Psoas muscle (tissue), 8 donors: ENCODE measurements at places on chromosomes 1 and 21. TPM values are rescaled to one million over a fixed set of nuclear protein-coding genes. Genes with fewer than 3 reads are reported as not detected.

GRCh38 chr1:29991815-29992214 is 731.6 kb downstream of the MATN1 start:
- DNase-seq, result no peak

KCNJ15 gene
- 0.16 TPM for total RNA-seq

DNA sequence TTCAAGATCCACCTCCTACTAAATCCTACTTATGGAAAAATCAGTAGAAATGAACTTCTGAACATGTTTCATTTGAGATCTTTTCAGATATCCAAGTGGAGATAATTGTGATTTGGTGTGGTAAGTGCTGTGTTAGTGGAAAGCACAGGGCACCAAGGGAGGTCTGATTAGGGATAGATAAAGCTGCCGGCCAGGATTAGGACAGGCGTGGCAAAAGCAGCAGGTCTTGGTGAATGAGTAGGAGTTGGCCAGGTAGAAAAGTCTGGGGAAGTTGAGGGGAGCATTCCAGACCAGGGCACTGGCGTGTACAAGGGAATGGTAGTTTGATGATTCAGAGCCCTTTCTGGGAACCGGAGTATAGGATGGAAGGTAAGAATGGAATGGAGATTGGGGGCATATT is 47.8 kb downstream of the AZIN2 start:
- DNase-seq, result no peak

GRCh38 chr21:40016667-40017066 is 149.4 kb downstream of the PCP4 start:
- DNase-seq, result no peak

FGGY gene
- total RNA-seq, result 46.5 TPM

DNA sequence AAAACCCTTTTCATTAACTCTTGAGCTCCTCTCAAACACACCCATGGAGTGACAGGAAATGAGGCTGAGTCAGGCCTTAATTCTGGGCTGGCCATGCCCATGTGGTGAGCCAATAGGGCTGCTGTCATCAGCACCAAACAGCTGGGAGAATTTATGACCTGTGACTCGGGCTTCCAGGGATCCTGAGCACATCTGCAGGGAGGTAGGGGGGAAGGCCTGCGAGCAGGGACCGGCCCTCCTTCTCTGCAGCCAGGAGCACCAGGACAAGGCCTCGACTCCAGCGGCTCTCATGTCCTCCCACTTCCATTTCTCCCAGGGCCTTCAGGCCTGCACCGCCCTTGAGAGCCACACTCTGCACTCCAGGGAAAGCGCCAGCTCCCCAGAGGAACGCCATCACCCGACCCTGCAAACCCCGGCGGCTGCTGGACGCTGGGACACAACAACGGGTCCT is 14.6 kb downstream of the RIPK4 start:
- no peak for DNase-seq

RPTN gene
- not detected for total RNA-seq

HSPG2 gene
- 168 TPM for total RNA-seq

FCGR3B gene
- total RNA-seq, result 3.6 TPM

DNA sequence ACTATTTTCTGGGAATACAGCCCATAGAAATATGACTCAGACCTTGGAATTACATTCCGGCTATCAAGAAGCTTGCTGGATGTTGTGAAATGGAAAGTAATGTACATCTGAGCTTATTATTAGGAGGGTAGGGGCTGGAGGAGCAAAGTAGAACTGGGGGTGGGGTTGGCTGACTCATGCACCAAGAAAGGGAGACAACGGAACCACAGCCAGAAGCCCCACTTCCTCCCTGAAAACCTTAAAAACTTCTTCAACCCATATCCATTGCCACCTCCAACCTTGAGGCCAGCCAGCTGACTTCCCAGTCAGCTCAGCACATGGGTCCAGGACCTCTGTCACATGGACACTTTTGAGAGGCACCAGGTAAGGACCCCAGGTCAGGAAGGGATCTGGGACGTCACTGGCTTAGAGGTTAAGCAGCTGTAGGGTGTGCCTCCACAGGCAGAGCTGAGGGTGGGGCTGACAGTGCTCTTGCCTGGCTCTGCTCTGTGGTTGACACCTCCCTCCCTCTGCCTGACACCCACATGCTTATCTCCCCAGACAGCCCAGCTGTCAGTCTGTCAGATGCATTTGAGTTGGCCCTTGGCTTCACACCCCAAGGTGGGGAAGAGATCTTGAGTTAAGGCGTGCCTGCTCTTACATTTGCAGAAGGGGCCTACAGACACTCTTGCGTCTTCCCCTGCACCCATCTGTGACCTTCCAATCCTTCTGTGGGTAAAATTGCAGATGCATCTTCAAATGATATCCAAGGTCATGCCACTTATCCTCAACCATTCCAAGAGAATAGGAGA is 5.7 kb upstream of the ZNF683 start:
- DNase-seq, result no peak

ADAM30 gene
- not detected for total RNA-seq

DNA sequence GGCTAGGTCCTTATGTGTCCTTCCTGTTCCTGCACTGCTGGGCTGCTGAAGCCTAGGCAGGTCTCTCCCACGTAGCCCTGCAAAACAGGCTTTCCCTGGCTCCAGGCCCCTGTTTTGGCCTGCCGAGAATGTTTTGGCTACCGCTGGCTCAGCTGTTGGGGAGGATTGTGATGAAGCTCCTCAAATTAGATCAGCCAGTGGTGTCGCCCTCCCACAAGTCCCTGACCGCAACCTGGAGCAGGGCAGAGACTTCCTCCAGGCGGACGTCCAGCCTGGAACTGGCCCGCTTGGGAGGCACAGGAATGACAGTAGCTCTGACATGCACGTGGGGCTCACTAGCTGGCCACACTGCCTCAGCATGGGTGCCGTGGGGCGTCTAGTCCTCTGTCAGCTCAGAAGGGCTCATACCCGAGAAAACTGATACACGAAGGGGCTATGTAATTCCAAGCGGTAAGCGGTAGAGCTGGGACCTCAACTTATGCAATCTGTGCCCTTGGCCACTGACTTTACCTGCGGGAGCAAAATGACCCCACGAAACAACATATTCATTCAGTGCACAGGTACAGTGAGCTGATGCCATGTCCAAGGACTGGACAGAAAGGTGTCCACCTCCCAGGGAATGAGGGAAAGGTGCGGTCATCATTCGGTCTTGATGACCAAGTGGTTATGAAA is 26.6 kb downstream of the DHRS3 start:
- DNase-seq, result peak; percentile 94

- DNase-seq, result peak; percentile 34
Observed at GRCh38 chr1:38991638-38992411, 749 bp downstream of the AKIRIN1 start.

- DNase-seq, result peak; percentile 40
Observed at GRCh38 chr1:43763497-43763973, 56.2 kb downstream of the ST3GAL3 start.

GRCh38 chr1:210635108-210635507 is 306.4 kb downstream of the HHAT start:
- DNase-seq, result no peak

NR5A2 gene
- 0.84 TPM for total RNA-seq

GRCh38 chr21:44704636-44705001 is 6.8 kb downstream of the TSPEAR start:
- peak; percentile 39 for DNase-seq

TNNI3K gene
- total RNA-seq, result 0.65 TPM

- no peak for DNase-seq
Observed at GRCh38 chr1:40896482-40896881, 34.3 kb upstream of the CITED4 start.

DNA sequence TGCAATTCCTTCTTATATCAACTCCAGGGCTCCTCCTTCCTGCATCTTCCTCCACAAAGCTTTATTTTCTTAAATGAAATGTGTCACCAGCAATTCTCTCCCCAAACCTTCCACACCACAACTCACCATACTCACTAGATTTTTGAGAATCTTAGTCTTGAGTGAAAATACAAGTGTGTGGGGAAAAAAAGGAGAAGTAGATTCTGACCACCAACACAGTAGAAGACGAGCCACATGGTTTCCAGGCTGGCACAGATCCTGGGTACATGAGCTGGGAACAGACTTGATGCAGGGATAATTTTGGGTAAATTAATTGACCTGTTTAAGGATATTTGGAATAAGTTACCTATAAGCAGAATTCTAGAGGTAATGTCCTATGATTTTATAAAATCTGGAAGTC is 72.8 kb upstream of the KCNJ15 start:
- no peak for DNase-seq

GRCh38 chr1:110233861-110234260 is 23.7 kb downstream of the KCNC4 start:
- DNase-seq, result no peak

GRCh38 chr21:42337276-42337675 is 13.5 kb downstream of the TFF2 start:
- DNase-seq, result no peak
